ENCODE measurements at places on chromosomes 2 and 18.

- no peak for DNase-seq
These were observed 309.4 kb downstream of the NBAS start for GRCh38 chr2:15251753-15252152.

DNA sequence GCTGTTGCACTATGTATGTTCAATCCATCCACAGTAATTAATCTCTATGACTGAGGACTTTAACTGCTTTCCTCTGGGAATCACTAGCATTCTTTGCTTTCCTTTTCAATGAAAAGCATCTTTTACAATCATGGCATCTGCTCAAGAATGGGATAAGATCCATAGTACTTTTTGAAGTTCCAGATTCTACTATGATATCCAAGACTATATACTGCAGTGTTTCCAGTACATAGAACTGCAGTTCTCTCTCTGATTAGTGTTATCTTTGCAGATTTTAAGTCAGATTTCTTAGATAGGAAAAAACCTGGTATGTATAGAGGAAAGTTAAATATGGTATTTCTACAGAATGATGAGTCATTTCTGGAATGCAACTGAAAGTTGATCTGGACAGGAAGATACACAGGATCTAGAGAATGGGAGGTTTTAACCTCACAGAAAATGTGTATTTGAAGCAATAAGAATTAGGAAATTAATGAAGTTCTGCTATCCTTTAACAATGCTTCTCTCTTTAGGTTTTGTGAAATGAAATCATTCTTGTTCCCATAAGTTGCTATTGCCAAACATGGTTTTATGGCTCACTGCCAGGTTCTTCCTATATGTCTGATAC lies 670.7 kb downstream of the ERBB4 start:
- no peak for DNase-seq

DNA sequence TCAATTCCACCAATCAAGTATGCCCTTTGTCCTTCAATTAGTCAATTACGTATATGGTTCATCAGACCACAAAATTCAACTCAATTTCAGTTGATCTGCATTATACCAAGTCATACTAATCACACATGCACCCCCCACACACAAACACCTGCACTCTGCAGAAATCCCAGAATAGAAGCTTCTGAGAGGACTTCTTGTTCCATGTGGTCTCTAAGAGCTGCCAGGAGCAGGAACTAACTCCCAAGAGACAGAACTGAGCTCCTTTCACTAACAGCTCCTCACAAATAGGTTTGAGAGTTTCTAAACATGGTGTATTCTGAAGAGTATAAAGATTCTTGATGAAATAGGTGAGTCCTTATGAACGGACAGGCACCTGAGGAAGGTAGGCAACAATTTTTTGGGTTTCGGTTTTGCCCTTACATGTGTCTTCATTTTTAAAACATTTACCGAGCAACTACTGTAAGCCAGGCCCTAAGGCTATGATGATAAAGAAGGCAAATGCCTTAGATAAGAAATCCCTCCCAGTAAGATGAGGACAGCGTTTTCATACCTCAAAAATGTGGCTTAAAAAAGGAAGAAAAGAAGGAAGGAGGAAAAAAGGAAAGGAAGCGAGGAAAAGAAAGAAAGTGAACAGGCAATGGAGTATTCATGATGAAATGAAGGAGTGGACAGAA lies 183.1 kb downstream of the PID1 start:
- DNase-seq, result no peak

DNA sequence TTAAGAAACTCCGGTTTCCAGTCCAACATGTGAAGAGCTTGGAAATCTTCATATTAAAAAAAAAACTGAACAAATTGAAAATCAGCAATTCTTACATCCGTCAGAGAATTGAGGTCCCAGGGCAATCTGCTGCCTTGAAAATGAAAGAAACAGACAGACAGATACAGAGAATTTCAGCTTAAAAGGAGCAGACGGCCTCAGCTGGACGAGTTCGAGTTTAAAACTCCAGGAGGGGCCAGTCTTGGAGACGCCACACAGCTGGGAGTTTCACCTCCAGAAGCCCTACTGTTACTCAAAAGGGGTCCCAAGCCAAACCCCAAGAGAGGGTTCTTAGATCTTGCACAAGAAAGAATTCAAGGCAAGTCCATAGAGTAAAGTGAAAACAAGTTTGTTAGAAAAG lies 226.5 kb upstream of the ARL4C start:
- DNase-seq, result no peak

DNA sequence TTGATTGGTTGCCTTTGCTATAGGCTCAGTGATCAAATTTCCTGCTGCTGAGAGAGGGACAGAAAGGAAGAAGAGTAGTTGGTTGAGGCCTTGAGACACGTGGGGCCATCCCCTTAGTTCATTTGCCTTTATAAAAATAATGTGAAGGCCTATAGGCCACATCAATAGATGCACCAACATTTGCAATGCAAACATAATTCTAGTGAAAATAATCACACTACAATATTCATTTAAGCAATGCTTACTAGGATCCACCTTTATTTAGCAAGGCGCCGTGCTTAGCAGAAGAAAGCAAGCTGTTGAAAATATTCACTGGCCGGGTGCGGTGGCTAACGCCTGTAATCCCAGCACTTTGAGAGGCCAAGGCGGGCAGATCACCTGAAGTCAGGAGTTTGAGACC lies 105.3 kb upstream of the CXCR4 start:
- DNase-seq, result no peak

DNA sequence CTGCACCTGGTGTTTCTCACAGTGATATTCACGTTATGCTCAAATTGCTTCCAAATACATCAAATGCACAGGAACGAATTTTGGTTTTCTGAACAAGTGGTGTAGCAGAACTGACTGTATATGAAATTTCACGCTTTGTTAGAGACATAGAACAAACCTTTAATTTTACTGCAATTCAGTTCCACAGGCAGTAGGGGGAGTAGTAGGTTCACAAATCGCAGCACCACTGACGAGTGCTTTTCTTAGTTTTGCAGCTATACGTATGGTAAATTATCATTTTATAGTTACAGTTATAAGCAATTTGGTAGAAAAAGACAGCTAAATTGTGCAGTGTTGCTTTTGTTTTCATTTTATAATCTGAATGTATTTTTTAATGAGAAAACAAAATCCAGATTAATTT lies 113.3 kb downstream of the KIAA1328 start:
- no peak for DNase-seq
